ENCODE measurements at places on chromosomes 11 and 22.

GRCh38 chr22:41229730-41230400 is 10.9 kb downstream of the CHADL start:
- DNase-seq = no peak

DNA sequence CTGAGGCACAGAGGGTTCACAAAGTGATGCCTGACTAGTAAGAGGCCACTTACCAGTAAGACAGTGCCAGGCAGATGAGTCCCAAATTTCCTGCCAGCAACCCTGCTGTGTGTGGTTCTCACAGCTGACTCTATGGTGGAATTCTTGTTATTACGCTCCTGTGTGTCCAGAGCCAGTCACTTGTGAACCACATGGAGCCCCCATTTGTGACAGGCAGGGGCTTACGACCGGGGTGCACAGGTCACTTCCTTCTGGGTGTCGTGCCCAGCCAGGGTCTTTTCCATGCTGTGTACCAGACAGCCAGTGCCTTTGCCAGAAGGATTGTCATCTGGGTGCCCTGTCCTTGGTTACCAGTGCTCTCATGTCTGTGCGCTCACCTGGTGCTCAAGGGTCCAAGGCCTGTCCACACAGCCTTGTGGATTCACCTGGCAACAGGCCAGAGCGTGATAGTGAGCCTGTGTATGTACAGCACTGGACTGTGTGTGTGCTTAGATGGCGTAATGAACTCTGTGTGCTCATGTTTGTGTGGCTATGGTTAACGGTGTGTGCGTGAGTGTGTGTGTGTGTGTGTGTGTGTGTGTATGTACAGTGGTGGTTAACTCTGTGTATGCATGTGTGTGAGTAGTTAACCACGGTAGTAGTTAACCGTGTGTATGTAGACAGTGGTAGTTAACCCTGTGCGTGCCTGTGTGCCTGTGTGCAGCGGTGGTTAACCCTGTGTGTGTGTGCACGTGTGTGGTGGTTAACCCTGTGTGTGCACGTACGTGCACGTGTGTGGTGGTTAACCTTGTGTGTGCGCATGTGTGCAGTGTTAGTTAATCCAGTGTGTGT is 18.6 kb downstream of the GRAMD4 start:
- no peak for DNase-seq

GRCh38 chr11:66299186-66299585 is 7.5 kb downstream of the TMEM151A start:
- no peak for DNase-seq

GRCh38 chr22:50264104-50264745 is 2.7 kb upstream of the MAPK12 start:
- DNase-seq = no peak

GRCh38 chr11:1761857-1762536 is 1.7 kb downstream of the CTSD start:
- DNase-seq = no peak

GRCh38 chr11:83006877-83007330 is 64.8 kb downstream of the RAB30 start:
- no peak for DNase-seq

DNA sequence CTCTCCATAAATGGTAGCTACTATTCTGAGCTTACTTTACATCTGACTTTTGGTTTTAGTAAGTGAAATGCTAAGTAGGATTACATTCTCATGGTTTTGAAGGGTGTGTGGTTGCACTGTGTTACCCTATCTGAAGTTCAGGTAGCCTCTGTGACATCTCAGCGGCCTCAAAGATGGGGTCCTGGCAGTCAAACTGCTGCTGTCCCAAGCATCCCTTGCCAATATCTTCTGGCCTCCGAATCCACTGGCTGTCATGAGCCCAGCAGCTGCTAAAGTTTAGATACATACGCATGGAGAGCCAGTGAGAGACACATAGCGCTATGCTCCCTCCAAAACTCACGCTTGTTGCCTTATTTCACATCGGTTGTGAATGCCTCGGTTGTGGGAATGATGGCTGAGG is 34.9 kb downstream of the UBASH3B start:
- DNase-seq = no peak

DNA sequence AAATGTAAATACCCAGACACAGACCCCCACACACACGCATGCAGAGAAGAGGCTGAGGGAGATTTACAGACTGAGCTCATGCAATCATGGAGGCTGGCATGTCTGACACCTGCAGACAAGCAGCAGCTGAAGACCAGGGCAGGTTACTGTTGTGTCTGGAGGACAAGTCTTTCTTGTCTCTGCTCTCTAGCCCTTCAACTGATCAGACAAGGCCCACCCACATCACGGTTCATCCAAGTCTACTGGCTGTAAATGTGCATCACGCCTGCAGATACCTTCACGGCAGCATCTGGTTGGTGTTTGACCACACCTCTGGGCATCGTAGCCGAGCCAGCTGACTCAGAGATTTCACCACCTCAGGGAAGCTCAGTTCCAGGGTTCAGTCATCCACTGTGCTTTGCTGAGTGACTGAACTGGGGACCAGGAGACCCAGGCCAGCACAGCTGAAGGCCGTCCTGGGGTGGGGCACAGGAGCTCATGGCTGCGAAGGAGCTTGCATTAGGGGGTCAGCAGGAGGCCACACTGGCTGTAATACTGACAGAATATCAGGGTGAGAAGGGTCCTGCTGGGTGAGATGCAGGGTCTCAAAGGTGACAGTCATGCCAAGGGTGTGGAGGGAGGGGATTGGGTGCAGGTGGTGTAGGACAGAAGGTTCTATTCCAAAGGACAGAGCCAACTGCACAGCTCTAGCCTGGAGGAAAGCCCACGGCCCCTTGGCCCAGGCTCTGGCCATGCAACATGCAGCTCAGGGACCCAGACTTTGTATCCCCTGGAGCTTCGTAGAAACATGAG is 304.9 kb downstream of the BRD1 start:
- DNase-seq = no peak

DNA sequence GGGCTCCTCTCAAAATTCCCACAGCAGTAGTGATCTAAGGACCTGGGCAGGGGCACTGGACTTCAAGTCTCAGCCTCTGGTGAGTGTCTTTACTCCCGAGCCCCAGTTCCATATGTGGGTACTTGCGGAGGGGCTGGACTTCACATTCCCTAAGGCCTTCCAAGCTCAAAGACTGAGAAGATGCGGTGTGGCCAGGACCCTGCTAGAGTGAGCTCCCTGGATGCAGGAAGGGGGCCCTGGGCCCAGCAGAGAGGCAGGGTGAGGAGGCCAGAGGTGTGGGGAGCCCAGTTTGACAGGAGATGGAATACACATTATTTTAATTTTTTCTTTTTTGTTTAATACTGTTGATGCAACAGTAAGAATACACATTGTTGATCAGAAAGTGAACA is 83.7 kb downstream of the IGLL1 start:
- DNase-seq = no peak

DNA sequence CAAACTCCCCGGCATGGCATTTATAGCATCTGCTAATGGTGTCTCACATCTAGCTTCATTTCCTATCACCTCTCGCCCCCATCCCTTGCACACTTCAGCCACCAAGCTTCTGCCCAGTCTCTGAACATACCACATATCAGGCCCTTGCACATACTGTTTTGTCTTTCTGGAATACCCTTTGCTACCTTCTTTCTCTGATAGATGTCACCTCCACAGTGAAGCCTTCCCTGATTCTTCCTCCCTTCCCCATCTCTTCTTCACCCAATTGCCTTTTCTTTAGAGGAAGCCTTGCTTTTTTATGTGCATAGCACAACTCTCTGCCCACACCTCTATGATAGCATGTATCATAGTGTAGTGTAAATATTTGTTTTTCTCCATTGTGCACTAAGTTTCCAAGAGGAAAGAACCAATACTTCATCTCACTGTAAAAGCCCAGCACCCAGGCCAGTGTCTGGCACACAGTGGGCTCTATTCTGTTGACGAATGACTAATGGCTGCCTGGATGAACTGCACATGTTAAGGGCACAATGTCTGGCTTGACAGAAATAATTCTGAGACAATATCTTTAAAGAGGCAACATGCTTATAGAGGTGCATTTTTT is 27.8 kb downstream of the P4HA3 start:
- no peak for DNase-seq

GRCh38 chr11:85042361-85042760 is 584.8 kb downstream of the DLG2 start:
- DNase-seq = no peak

DNA sequence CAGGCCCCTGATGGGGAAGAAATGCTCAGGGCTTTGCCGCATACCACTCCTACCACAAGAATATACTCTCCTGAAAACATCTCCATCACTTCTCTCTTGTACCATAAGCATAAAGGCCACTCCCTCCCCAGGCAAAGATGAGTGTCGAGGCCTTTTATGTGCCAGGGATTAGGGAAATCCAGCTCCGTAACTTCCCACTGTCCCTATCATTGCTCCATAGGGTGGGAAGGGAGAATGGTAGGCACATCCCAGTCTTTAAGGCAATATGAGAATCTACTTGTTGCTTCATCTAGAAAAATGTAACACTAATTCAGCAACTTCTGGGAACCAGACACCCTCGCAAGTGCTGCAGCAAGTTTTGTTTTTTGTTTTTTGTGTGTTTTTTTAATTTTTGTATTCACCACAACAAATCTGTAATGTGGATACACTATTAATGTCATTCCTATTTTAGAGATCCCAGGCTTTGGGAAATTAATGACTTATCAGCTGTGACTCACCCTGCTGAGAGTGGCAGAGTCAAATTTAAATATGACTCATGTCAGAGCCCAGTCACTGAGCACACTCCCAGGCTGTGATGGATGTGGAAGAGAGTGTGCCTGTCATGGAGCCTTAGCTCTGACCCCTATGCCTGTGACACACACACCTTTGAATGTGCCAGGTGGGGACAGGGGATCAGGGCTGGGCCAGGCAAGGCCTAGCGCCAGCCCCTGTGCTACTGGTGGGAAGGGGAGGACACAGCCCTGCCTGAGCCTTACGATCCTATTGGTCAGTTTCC is 23.4 kb downstream of the PANX1 start:
- DNase-seq = no peak

DNA sequence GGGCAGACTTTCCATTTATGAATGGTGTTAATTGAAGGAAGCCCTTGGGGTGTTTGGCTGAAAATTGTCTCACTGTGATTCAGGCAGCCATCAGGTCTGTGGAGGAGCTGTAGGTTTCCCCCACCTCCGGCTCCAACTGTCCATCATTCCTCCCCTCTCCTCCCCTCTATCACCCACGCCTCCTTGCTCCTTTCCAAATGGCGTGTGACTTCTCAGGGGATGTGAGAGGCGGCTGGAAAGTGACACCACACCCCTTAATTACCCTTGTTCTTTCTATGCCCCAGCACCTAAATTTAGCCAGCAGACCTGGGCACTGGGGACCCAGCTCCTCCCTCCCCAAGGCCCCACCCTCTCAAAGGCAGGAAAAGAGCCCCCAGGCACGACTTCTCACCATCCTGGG is 38.1 kb upstream of the SYT7 start:
- no peak for DNase-seq

- DNase-seq = no peak
Measured at GRCh38 chr11:93921695-93922468, 71.5 kb upstream of the VSTM5 start.

GRCh38 chr22:25829808-25830777 is 88.1 kb downstream of the MYO18B start:
- no peak for DNase-seq

DNA sequence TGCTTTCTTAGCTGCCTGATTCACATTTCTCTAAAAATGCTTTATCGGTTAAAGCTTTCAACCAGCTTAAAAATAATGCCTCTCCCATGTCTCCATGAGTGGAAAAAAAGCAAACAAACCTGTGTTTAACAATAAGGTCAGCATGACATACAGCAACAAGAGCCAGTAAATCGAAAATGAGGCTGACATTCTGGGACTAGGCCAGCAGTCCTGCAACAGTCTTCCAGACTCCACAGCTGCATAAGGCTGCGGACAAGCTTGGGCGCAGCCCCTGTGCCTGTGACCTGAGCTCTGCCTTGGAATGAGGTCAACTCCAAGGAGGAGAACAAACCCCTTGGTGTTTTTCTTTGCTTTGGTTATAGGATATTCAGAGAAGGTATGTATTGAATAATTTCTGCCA is 95.5 kb downstream of the PGR start:
- no peak for DNase-seq

DNA sequence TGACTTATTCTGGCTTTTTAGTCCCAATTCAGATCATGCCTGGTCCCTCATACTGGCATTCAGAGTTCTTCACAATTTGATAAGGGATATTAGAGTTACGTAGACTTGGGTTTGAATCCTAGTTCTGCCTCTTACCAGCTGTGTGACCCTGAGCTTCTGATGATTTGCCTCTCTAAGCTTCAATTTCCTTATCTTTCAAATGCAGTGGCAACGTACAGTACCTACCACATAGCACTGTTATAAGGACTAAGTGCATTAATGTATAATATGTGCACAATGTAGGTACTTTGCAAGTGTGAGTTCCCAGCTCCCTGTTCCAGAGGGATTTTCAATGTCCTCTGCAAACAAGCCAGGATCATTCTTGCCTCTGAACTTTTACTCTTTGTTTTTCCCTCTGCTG is 7.3 kb downstream of the RHOG start:
- no peak for DNase-seq

GRCh38 chr11:120828847-120829246 is 195.1 kb upstream of the TBCEL start:
- DNase-seq = no peak

DNA sequence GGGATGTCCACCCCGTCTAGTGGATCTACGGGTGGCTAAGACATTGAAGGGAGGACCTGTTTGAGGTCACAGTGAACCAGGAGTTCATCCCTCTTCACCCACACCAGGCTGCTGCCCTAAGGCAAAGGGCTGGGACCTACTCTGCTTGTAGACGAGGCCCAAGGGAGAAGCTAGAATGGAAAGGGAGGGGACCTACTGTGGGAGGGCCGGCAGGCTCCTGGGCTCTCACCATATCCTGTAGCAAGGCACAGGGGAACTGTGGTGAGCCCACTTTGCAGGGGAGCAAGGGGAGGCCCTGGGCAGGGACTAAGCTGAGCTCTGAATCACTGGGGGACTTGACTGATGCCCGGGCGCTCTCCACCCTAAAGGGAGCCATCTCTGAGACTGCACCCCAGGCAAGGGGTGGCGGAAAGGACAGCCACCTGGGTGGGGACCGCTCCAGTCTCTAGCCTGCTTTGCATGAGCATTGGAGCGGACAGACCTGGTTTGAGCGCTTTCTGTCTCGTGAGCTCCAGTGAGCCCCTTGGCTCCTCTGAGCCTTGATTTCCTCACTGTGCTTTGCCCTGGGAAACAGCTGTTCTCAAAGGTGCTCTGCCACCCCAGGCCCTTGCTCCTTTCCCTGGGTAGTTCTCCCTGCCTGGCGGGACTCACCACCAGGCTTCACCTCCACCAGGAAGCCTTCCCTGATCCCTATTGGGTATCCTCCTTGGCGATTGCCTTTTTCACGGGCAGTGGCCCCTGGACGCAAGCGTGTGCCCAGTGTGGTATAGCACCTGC is 24.2 kb downstream of the PARVG start:
- DNase-seq = no peak
